NCI-H774 (cell line): ENCODE measurements at places on chromosomes 1 and 21.
A peak's percentile ranks its signal among the peaks of the same experiment; 100 is the strongest.

GRCh38 chr1:214467078-214467585 lies 84.3 kb downstream of the PTPN14 start:
- no peak for DNase-seq

GRCh38 chr1:59521456-59521855 lies 224.6 kb downstream of the FGGY start:
- no peak for DNase-seq

GRCh38 chr21:46110499-46111192 lies 12.7 kb downstream of the COL6A2 start:
- DNase-seq: no peak

DNA sequence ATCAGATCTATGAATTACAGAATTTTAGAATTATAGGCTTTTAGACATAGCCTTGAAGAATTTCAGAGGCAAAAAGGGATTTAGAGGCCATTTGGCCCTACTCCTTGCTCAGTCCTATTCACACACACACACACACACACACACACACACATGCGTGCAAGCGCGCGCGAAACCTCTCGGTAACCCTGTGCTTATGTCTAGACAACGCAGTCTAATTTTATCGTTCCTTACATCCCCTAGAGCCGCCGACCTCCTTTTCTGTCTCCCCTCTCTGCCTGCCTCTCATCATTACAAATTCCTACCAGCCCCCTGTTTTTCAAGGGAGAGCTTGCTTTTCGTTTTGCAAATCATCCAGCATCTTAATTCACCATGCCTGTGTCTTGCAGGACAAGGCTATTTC lies 252.1 kb downstream of the FOXD2 start:
- no peak for DNase-seq

DNA sequence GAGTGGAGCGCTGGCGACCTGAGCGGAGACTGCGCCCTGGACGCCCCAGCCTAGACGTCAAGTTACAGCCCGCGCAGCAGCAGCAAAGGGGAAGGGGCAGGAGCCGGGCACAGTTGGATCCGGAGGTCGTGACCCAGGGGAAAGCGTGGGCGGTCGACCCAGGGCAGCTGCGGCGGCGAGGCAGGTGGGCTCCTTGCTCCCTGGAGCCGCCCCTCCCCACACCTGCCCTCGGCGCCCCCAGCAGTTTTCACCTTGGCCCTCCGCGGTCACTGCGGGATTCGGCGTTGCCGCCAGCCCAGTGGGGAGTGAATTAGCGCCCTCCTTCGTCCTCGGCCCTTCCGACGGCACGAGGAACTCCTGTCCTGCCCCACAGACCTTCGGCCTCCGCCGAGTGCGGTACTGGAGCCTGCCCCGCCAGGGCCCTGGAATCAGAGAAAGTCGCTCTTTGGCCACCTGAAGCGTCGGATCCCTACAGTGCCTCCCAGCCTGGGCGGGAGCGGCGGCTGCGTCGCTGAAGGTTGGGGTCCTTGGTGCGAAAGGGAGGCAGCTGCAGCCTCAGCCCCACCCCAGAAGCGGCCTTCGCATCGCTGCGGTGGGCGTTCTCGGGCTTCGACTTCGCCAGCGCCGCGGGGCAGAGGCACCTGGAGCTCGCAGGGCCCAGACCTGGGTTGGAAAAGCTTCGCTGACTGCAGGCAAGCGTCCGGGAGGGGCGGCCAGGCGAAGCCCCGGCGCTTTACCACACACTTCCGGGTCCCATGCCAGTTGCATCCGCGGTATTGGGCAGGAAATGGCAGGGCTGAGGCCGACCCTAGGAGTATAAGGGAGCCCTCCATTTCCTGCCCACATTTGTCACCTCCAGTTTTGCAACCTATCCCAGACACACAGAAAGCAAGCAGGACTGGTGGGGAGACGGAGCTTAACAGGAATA lies 4.2 kb downstream of the TFAP2E start:
- DNase-seq: no peak

- no peak for DNase-seq
Observed at GRCh38 chr1:42000766-42001165, 82.0 kb upstream of the HIVEP3 start.

- no peak for DNase-seq
Observed at GRCh38 chr1:110645821-110646735, 28.7 kb downstream of the KCNA3 start.

- peak; percentile 35 for DNase-seq
Observed at GRCh38 chr1:177873238-177873637, 96.6 kb downstream of the SEC16B start.

DNA sequence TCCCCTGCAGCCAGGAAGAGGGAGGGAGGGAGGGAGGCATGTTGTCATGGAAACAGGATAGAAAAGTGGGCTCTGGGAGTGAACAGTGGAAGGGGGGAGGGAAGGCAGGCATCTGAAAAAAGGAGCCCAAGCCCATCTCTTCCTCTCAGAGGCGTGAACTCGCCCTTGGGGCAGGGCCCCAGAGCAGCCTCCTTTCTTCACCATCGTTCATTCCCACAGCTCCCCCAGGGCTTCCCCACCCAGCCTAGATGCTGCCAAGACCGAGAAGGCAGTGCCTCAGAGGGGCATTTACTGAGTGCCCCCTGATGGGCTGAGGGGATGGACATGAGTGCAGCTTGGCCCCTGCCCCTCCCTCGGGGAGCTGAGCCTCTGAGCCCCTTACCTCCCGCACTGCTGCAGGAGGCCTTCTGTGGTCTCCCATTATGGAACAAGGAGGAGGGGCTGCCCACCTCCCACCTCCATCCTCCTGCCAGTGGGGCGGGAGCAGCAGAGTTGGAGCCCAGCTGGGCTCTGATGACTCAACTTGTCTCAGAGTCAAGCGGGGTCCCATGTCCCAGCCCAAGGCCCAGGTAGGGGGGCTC lies 39.1 kb upstream of the KIF21B start:
- DNase-seq: no peak

DNA sequence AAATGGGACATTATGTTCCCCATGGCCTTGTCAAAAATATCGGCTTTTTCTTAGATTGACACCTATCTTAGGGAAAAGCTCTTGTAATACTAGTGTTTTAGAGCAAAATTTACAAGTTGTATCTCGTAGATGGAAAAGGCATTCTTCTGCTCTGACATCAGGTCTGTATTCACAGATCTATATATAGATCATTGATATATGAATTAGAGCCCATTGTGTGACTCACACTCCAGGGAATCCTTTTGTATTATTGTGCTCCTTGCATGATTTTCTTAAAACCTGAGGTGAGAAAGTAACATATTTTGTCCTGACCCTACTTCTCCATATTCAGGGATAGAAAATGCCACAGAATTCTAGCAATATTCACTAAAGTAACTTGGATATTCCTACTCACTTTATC lies 1160.8 kb upstream of the B3GALT2 start:
- DNase-seq: no peak

DNA sequence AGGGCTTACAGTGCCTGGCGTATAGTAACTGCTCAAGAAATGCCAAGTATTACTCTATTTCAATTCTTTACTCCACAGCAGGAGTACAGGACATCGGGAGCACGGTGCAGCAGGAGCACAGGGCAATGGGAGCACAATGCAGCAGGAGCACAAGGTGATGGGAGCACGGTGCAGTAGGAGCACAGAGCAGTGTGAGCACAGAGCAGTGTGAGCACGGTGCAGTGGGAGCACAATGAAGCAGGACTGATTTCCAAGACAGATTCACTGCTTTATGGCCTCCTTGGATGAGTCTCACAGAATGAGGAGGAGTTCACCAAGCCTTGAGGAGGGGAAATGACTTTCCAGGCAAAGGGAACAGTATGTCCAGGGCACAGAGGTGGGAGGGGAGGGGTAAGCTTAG lies 5.0 kb upstream of the PAQR7 start:
- no peak for DNase-seq
